ENCODE measurements at places on chromosomes 2 and 18.

- DNase-seq = no peak
Observed at GRCh38 chr2:186422226-186422625, 63.8 kb upstream of the ZC3H15 start.

- no peak for DNase-seq
Observed at GRCh38 chr2:76985387-76986136, 536.6 kb downstream of the LRRTM4 start.

DNA sequence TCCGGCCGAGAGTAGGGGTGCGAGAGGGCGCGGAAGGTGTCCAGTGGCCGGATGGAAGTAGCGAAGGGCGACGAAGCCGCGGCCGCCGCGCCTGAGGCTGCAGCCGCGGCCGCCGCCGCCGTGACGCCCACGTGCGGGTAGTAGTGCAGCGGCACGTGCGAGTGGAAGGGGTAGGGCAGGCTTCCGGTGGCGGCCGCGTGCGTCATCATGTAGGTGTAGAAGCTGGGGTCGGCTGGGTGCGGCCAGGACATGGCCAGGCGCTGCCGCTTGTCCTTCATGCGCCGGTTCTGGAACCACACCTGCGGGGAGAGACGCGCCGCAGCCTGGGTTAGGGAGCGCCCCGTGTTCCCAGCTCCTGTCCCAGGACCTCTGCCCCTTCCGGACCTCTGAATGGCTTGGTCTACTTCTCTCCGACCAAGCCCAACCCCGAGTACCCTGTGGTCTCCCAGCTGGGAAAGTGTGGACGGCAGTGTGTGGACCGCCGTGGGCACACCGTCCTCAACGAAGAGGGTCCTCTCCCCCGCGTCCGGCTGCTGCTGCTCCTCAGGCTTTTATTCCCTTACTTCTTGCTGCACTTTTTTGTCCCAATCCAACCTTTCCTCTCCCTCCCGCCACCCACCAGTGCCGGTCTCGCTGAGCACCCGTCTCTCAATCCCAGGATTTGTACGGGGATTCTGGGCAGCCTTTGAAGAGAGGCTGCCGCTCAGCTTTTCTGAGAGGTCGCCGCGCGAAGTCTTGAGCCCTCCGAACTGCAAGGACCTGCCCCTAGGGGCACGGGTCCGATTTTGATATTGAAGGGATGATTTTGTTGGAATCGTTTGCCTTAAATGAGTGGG, 3.0 kb downstream of the EVX2 start:
- DNase-seq = no peak

GRCh38 chr2:198053776-198054175, 249.4 kb downstream of the PLCL1 start:
- DNase-seq = no peak

- DNase-seq = no peak
Observed at GRCh38 chr2:66317268-66317890, 117.5 kb upstream of the MEIS1 start.

DNA sequence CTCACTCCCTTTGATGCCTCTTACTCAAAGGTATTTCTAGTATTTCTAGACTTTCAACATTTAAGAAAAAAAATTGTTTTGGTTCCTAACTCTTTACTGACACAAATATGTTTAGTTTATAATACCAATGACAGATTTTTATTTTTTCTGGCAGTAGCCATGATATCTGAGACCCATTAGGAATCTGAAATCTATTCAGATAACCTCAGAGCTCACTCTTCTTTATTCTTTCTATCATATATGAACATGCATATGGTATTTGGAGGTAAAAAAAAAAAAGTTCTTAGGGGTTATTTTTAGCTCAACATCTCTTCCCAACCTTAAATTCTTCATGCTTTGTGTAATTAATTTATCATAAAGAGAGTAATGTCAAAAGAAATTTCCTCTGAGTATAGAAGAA, 465.5 kb downstream of the CDH2 start:
- DNase-seq = no peak
